ENCODE measurements at places on chromosomes 2 and 18.

DNA sequence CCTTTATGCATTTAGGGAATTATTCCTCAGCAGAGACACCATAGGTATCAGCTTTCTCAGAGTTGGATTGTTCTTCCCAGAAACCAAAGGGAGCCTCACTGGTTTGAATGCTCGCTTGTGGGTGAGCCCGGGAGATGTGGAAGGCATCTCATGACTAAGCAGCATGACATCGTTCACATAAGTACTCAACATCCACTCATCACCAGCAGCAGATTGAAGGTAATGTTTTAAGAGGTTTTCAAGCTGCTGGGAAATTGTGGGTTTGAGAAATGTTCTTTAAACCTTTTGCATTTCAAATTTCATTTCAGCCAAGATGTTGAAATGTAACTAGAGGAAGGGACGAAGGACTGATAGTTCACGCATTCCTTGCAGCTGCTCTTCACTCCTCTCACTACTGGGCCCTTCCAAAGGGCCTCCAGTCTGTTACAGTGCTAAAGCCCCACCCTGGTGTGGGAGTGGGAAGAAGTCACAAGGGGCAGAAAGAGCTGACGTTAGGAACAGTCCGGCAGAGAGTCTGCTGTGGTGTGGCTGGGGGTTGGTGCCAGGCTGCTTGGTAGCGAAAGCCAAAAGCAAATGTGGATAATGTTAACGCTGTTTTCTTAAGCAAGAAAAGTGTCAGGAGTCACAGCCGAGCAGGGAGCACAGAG lies 324.5 kb upstream of the EPHA4 start:
- DNase-seq: peak; percentile 3

DNA sequence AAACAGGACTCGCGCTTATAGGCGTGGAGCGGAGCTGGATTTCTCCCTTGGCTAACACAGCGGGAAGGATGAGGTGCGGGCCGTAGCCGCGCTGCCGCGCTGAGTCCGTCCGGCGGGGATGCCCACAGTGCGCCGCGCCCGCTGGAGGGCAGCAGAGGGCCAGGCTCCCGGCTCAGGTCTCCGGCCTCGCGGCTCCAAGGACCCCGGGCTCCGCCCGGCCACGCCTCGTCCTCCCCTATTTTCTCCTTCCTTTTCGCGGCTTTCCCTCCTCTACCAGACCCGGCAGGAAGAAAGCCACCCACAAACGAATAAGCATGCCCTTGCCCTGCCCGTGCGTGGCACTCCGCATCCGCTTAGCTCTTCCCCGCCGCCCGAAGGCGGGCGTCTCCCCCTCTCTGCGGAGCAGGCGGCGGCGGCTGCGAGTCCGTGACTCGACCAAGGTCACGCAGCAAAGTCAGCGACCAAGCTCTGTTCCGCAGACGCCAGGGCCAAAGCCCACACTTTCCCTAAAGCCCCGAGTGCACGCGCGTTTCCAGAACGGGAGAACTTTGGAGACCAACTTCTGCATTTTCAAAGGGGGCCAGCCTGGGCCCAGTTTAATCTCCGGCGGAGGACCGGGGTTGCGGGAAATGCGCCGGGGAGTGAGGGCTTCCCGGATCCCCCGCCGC lies 48.5 kb downstream of the KCNIP3 start:
- peak; percentile 31 for DNase-seq

DNA sequence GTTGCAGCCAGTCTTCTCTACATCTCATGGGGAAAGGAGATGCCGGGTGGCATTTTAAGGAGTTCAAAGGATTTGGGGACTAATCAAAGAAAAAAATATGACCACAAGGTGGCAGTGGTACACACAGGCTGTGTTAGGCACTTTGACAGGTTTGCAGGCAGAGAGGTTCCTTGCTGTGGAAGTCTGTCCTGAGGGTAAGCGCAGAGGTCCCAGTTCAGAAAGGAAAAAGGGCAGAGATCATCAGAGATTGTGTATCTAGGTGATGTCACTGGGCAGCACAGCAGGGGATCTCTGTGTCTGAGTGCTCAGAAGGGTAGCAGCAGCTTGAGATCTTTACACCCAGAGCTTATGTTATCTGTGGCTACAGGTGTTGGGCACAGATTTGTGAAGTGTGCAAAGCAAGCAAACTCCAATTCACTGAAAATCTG lies 231.4 kb downstream of the LRRTM1 start:
- DNase-seq: peak; percentile 51

DNA sequence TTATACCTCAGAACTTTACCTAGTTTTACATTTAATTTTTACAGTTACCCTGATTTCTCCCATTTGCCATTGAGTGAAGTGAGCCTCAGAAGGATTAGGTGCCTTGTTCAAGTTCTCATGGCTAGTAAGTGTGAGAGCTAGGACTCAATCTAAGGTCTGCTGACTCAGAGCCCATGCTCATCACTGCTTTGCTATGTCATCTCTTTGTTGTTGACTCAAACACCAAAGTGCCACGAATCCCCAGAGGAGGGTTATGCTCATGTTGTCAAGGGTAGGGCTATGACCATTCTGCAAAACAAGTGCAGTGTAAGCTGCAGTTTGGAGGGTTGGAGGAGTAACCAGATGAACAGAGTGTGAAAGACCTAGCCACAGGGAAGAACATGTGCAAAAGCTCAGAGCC lies 185.4 kb upstream of the SKOR2 start:
- DNase-seq: no peak

- DNase-seq: no peak
These were observed 1311.7 kb upstream of the CDH2 start for GRCh38 chr18:29488617-29489016.

DNA sequence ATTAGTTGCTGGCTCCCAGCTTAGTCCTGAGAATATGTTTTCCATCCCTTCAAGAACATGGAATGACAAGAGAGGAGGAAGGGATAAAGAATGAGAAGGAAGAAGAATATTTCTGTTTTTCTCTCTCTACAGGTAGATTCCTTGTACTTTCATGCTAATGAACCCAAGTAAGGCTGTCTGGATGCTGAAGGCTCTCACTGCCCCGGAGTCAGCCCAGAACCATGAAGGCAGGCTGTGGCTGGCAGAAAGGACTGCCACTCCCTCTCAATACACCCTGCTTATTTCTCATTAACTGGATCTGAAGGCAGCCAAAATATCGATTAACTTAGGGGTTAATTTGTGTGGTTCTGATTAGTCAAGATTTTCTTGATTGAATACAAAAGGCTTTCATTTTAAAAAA lies 93.1 kb upstream of the NPAS2 start:
- DNase-seq: no peak

DNA sequence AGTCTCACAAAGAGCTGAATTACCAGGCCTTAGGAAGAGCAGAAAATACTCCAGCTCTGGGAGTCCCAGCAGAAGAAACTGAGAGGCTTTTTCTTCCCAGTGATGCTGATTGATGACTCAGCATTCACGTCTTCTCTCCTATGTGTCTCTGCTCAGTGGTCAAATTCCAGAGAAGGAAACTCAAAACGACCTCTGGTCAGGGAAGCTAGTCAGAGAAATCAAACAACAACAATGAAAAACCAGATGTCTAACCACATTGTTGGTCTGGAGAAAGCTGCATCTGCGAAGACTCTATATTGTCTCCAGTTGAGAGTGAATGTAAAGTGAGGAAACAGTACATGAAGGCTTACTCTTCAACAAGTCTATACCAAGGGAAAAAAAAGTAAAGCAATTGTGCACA lies 28.6 kb upstream of the CERS6 start:
- DNase-seq: no peak

GRCh38 chr2:224682134-224682533 lies 34.0 kb downstream of the CCDC195 start:
- DNase-seq: no peak

GRCh38 chr2:239261796-239262483 lies 138.9 kb downstream of the HDAC4 start:
- no peak for DNase-seq

GRCh38 chr2:175478096-175478768 lies 296.7 kb upstream of the ATP5MC3 start:
- DNase-seq: no peak

DNA sequence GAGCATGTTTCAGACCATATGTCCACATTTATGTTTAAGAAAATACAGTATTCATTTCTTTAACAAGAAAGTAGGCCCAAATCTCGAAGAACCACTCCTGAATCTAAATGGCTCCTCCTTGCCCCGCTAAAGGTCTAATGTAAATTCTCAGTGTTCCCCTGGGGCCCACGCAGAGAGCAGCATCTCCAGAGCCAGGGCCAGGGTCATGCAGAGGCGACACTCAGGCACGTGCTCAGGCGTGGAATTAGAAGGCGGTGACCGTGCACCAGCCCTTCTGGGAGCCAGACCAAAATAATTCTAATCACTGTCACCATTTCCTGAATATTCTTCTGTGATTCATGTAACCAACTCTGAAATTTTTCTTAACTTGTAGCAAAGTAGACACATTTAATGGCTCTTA lies 68.3 kb upstream of the MYT1L start:
- DNase-seq: no peak

GRCh38 chr2:142325870-142326269 lies 195.1 kb upstream of the LRP1B start:
- no peak for DNase-seq

GRCh38 chr2:56333812-56334485 lies 150.2 kb downstream of the CCDC85A start:
- no peak for DNase-seq

- no peak for DNase-seq
These were observed 17.2 kb downstream of the REL start for GRCh38 chr2:60898567-60898966.

DNA sequence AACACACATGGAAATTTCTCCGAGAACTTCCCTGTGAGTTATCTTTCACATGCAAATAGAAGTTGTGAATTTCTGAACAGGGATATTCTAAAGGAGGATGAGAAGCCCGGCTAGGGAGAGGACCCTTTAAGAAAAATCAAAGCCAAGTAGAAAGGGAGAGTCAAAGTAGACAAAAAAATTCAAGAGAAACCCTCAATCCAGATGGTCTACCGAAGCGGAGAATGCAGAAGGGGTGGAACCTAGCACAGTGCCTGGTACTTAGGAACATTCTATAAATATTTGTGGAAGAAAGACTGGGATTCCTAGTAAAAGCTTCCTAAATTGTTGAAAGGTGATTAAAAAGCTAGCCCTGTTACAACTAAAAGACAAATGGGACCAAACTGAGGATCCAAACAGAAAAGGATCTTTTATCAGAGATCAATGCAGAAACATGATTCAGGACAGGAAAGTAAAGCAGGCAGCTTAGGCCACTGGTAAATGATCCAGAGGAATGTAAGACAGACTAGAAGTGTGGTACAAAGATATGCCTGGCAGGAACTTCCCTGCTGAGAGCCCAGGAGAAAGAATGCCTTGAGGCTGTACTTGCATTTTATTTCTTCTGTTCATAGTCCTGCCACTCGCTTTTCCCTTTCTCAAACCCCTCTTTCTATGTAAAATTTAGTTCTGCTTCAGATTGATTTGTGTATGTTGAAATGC lies 19.5 kb upstream of the GLS start:
- no peak for DNase-seq

All from NCI-H510A treated with DMSO at 0.1 percent for 48 hours (cell line).